ENCODE measurements at places on chromosomes 1 and 21. TPM values are rescaled to one million over a fixed set of nuclear protein-coding genes. Genes with fewer than 3 reads are reported as not detected.
A peak's percentile ranks its signal among the peaks of the same experiment; 100 is the strongest.

DNA sequence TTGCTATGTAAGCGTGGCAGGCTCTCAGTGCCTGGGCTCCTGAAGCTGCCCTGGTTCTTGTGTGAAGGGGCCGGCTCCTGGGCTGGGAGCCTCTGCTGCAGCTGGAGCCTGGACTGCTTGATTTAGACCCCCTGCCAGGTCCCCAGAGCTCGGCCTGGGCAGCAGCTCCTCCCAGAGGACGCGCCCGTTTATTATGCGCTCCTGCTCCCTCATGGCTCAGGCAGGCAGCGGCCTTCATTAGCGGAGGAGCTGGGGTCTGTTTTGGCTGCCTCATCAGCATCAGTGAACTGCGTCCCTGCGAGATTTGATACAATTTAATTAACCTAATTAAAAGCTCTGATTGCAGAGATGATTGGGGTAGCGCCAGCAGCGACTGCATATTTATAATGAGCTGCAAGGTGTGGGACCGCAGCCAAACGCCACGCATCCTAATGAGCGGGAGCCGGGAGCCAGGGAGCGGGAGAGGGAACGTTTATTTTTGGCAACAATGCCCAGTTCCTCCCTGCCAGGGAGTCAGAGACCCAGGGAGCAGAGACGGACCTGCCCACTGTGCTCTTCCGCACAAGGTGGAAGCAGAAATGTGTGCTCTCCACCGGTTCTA is 16.6 kb downstream of the UTP11 start:
- no peak for DNase-seq

Gene RGS13
- 0.32 TPM for polyA plus RNA-seq

Gene PTAFR
- polyA plus RNA-seq, result 2.8 TPM

DNA sequence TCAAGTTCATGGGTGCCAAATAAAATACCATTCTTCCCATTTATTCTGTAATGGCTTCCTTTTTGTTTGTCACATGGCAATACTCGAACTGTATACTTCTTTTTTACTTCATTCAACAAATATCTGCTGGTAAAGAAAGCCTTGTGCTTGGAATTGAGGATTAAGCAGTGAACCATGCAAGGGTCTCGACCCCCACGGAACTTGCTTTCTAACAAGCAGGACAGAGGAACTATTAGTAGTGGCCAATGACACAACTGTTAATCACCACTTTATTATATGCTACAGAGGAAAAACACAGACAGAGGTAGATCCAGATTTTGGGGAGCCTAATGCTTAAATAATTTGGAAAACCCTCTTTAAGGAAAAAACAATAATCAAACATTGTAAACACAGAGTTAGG is 542.2 kb downstream of the DPYD start:
- DNase-seq, result no peak

Gene RGS18
- polyA plus RNA-seq, result not detected

GRCh38 chr1:231161667-231162296 is at the start of gene TRIM67:
Gene TRIM67 (plus strand): TSS chr1:231162058. CDS start chr1:231162970, 912 bp downstream.
- DNase-seq, result peak; percentile 16

DNA sequence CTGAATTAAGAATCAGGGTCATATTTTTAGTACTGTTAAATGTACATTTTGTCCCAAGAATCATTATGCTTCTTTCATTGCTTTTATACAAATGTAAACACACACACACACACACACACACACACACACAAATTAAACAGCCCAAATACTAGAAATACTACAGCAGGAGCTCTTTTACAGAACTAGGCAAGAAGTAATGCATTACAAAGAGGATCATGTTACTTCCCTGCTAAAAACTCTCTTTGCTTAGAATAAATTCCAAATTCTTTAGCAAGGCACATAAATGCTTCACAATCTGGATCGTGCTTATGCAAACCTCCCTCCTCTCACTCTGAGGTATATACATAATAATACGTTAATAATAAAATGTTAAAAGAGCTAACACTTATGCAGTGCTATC is 720.4 kb upstream of the ADGRL4 start:
- no peak for DNase-seq

Gene PCNX2
- polyA plus RNA-seq, result 3.3 TPM

DNA sequence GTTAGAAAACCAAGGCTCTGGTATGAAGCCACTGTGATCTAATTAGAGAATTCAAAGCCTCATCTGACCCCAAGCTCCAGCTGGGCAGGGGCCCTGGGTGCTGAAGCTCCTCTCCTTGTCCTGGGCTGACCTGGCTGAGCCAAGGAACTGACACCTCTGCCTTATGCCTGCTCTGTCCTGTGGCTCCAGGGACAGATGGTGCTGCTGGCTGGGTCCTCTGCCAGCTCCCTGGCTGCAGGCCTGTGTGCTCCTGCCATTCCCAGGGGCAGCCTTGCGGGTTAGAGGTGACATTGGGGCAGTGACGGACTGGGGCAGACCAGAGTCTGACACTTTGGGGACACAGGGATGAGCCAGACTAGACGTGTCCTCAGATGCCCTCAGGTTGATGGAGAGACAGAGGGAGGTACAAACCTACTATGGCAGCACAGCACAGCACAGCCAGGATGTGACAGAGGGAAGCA is 11.8 kb downstream of the ACOT11 start:
- no peak for DNase-seq

Gene S100A7
- not detected for polyA plus RNA-seq

Gene HMCN1
- polyA plus RNA-seq, result 13.2 TPM

GRCh38 chr1:81554534-81554933 is 246.2 kb upstream of the ADGRL2 start:
- no peak for DNase-seq

GRCh38 chr1:9655836-9656235 is 4.3 kb downstream of the PIK3CD start:
- DNase-seq, result no peak

Gene CFHR5
- not detected for polyA plus RNA-seq

Gene KRTAP13-2
- polyA plus RNA-seq, result not detected
